ENCODE measurements at places on chromosomes 6 and 20.

GRCh38 chr6:143009851-143010250 lies 50.8 kb upstream of the AIG1 start:
- DNase-seq: no peak

- DNase-seq: no peak
Observed at GRCh38 chr6:113147544-113147943, 709.6 kb upstream of the MARCKS start.

DNA sequence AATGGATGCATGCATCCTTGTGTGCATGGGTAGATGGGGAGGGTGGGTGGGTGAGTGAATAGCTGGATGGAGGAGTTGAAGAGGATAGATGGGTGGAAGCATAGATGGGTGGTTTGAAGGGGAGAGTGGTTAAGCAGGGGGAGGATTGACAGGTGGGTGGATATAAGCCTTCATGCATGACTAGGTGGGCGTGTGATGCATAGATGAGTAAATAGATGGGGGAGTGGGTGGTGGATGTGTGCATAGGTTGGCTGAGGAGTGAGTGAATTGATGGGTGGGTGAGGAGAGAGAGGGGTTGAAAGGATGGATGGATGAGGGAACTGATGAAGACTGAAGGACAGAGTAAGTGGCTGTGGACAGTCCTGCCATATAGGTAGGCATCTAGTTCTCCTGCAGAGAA lies 4.5 kb downstream of the COL11A2 start:
- no peak for DNase-seq

DNA sequence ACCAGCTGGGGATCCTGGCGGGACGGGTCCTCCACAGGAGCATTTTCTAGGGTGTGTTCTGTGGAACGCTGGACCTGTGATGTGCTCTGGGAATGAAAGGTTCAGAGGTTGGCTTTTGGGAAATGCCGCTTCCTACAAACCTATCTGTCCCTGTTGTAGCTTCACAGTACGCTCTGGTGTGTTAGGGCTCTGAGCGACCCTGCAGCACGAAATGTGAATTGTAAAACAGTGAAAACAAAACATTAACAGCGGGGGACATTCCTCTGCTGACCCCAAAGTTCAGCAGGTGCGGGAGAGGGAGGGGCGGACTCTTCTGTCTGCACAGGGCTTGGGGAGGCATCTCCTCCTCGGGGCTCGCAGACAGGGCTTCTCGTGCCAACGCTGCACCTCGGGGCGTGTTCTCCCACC lies 155.9 kb downstream of the NRN1 start:
- DNase-seq: no peak

GRCh38 chr6:143647732-143648131 lies 30.0 kb upstream of the PHACTR2 start:
- no peak for DNase-seq

DNA sequence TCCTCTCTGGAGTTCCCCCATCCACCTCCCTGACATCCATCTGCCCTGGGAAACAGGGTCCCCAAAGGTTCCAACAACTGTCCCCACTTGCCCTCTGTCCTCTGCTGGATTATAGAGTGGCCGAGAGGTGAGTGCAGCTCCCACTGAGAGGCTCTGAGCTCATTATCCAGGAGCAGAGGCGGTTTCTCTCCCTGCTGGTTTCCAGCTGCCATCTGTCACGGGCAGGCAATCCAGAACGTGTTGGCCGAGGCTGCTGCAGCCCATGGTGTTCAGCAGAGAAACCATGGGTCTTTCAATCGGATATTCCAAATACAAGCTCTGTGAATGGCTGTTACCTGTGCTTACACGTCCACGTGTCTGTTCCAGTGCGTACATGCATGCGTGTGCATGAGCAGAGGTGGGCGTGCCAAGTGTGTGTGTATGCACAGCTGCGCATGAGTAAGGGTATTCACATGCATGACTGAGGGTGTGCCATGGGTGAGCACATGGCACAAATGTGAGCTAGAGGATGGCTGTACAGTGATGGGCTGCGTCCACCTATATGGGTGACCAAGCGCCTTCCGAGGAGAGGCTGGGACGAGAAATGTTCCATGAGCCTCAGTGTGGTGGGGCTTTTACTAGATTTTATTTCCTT lies 183.7 kb upstream of the PMEPA1 start:
- no peak for DNase-seq

- no peak for DNase-seq
Observed at GRCh38 chr6:154251116-154251515, 105.5 kb downstream of the IPCEF1 start.

GRCh38 chr20:55649254-55649653 lies 356.1 kb downstream of the CBLN4 start:
- no peak for DNase-seq

GRCh38 chr6:111994791-111995190 lies 59.1 kb upstream of the CCN6 start:
- DNase-seq: no peak

DNA sequence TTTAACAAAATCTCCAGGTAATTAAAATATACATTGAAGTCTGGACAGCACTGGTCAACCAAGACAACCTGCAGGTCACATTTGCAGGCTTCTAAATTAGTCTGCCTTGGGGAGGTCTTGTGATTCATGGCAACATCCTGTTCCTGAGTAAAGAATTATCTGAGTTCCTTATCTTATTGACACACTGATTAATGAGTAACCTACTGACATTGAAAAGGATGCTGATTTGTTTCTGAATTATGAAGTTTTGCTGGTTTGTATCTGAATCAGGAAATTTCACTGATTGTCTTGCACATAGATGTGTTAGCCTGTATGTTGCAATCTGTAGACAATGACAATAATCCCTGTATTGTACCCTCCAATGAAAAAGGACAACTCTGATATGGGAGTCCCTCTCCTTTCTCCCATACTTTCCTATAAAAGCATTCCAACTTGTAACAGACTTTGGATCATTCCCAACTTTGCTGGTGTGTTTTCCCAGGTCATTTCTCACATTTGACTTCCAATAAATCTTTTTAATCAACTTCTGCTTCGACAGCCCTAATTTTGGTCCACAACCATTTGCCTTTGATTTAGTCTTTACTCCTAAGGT lies 80.0 kb downstream of the LAMP5 start:
- DNase-seq: no peak

DNA sequence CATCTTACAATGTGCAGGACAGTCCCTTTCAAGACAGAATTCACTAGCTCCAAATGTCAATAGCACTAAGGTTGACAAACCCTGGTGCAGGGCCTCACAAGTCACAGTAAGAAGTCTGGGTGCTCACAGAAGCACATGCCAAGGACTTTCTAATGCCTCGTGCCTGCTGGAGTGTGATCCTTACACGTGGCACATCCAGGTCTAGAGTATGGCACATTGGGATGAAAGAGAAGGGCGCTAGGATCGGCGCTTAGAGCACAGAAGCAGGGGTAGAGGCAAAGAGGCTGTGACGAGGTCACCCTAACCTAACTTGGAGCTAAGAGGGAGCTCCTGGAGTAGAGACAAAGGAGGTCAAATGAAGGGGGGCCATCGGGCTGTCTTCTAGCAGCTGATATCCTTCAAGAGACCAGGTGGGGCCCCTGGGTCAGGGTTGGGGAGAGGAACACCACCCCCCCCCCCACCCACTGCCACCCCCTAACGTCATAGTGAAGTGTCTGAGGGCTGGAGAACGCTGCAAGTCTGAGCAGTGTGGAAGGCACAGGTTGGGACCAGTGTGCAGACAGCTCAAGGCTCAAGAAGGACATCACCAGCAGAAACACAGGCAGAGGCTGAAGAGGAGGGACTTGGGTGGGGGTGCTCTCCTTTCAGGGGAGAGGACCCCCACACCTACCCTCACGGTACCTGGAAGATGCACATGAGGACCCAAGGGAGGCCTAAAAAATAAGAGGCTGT lies 97.8 kb upstream of the MRPS10 start:
- DNase-seq: no peak

DNA sequence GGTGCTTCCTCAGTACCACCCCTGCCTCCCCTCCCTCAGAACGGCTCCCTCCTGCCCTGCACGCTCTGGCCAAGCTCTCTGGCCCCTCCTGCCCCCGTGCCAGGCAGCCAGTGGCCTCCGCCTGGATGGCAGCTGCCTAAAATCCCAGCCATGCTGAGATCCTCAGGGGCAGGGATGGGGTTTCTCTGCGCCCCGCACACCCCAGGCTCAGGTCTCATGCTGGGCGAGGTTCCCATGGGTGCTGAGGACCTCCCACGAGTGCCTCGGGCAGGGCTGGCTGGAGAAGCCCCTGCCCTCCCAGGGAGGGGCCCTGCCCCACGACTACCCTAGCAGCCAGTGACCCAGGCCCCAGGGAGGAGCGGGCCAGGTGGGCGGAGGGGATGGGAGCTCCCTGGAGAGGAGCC lies 2.7 kb downstream of the PTK6 start:
- DNase-seq: no peak

GRCh38 chr6:44593539-44593944 lies 206.0 kb downstream of the CDC5L start:
- DNase-seq: no peak

GRCh38 chr6:87384038-87384437 lies 23.7 kb upstream of the CFAP206 start:
- no peak for DNase-seq

DNA sequence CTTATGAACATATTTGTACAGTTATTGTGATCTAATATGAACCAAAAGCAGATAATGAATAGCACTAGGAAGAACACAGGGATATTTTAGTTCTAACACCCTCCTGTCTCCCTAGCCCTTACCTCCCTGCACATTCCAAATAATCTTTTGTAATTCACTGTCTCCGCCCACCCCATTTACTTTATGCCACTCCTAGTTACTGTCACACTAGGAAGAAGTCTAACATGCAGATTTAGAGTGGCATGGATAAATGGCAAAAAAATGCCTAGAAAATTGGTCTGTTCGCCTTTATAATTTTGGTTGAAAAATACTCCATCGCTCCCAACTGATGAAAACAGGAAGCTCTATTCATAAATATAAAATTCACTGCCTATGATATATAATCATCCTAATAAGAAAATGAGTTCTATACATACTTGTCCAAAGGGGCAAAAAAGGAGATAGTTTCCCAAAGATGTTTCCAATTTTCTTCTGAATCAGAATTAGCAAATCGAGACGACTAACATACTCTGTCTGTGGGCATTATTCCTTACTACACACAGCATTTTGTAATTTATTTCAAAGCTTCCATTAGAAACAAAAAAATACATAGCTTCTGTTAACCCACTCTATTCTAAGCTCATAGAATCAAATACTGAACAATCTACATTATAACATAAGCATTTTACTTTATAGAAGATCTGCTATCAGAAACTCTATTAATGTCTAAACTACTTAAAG lies 1.3 kb upstream of the RUNX2 start:
- DNase-seq: no peak

DNA sequence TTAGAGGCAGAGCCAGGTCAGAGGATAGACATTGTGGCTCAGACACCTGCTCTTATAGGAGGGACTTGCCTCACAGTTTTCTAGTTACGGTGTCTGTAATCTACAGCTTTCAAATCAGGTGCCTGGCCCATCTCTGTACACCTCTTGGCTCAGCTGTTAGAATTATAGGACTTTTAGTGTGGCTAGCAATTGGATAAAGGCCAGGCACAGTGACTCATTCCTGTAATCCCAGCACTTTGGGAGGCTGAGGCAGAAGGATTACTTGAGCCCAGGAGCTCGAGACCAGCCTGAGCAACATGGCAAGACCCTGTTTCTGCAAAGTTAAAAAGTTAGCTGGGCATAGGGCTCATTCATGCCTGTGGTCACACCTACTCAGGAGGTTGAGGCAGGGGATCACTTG lies 20.0 kb downstream of the BRPF3 start:
- no peak for DNase-seq

- no peak for DNase-seq
Observed at GRCh38 chr6:83019741-83020140, 45.9 kb downstream of the UBE3D start.

GRCh38 chr20:35837577-35838195 lies 65.9 kb downstream of the PHF20 start:
- no peak for DNase-seq

- no peak for DNase-seq
Observed at GRCh38 chr6:52157301-52157941, 28.8 kb upstream of the IL17A start.

GRCh38 chr6:9532621-9533557 lies 882.0 kb downstream of the TFAP2A start:
- no peak for DNase-seq

DNA sequence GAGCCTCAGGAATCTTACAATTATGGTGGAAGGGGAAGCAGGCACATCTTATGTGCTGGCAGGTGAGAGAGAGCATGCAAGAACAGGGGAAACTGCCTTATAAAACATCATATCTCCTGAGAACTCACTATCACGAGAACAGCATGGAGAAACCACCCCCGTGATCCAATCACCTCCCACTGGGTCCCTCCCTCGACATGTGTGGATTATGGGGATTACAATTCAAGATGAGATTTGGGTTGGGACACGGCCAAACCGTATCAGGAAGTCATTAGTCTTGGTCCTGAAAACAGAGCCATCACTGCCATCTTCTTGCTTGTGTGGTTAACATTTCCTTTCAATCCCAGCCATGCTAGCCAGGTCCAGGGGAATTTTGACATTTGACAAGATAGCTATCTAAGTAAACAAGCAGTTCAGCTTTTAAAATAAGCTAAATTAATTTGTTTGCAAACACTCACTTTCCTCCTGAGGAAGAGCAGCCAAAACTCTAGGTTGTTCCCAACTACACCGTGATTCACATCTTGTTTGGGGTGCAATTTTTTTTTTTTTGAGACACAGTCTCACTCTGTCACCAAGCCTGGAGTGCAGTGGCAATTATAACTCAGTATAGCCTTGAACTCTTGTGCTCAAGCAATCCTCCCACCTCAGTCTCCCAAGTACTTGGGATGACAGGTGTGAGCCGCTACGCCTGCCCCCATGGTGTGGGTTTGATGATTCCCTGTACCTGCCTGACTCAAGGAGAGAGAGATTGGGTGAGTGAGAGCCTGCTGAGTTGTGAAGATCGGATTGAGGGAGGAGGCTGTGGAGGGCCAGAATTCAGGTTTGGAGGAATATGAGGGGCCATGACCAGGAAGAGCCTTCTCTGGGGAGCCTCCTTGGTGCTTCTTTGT lies 13.0 kb upstream of the PPP1R14C start:
- DNase-seq: no peak

DNA sequence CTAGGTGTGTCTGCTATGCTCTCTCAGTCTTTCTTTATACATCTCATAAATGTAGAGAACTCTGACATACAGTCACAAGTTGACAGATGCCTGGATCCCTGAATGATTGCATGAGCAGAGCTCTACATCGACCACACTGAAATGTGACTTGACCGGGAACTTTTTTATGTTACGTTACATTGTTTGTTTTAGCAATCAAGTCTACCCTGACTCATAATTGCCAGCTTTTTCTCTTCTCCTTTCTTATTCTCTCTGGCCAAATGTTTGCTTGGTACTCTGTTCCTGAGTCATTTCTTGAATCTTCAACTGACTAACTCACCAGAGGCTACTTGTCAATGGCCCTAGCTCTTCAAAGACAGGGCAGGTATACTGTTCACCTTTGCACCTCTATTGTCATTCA lies 213.6 kb upstream of the DTNBP1 start:
- DNase-seq: no peak

- DNase-seq: no peak
Observed at GRCh38 chr6:33175436-33176069, 16.7 kb downstream of the COL11A2 start.

Measured in right forelimb (tissue), 1 donor.